ENCODE measurements at places on chromosomes 12 and 14.

DNA sequence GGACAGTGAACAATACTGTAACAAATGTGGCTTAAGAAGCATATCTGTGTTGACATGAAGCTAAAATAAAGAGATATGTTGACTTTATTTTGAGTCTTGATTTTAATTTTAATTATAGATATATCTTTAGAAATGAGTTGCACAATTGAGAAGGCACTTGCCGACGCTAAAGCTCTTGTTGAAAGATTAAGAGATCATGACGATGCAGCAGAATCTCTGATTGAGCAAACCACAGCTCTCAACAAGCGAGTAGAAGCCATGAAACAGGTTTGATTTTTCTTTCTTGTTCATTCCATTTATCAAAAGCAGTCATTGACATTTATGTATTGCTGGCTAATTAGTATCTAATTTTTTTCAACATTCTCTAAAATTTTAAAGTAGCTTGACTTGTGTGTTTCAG is 15.8 kb downstream of the FGFR1OP2 start:
- DNase-seq: no peak

GRCh38 chr12:76080017-76080728 is 4.3 kb downstream of the NAP1L1 start:
- no peak for DNase-seq

DNA sequence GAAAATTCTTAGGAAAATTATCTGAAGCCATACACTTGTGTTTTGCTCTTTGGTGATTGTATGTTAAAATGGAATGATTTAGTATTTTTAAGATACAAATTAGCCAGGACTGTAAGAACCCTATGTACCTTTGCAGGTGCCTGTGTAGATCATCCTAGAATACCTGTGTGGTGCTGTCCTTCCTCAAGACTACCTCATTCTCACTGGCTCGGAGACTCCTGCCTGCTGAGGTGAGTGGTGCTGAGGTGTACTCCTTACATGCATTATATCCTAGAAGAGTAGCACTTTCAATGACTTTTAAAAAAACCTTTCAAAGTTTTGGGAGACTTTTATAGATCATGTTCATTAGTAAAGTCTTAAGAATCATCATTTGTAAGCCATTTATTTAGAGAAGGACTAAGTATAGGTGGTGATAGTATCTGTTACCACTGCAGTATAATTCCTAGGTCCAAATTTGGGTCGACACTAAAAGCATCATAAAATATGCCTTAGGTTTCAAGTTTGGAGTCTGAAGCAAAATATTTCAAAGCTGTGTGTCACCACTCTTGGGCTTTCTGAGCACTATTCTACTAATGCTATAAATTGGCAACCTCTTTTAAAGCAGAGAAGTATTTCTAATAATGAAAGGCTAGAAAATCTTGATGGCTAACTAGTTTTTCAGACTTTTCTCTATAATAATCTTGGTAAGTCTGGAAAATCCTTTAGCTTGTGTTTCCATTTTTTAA is 36.6 kb downstream of the RASSF8 start:
- DNase-seq: no peak

GRCh38 chr14:31196839-31197492 is 10.6 kb downstream of the HECTD1 start:
- DNase-seq: no peak

- DNase-seq: no peak
Observed at GRCh38 chr12:117502233-117502632, 140.8 kb upstream of the NOS1 start.

DNA sequence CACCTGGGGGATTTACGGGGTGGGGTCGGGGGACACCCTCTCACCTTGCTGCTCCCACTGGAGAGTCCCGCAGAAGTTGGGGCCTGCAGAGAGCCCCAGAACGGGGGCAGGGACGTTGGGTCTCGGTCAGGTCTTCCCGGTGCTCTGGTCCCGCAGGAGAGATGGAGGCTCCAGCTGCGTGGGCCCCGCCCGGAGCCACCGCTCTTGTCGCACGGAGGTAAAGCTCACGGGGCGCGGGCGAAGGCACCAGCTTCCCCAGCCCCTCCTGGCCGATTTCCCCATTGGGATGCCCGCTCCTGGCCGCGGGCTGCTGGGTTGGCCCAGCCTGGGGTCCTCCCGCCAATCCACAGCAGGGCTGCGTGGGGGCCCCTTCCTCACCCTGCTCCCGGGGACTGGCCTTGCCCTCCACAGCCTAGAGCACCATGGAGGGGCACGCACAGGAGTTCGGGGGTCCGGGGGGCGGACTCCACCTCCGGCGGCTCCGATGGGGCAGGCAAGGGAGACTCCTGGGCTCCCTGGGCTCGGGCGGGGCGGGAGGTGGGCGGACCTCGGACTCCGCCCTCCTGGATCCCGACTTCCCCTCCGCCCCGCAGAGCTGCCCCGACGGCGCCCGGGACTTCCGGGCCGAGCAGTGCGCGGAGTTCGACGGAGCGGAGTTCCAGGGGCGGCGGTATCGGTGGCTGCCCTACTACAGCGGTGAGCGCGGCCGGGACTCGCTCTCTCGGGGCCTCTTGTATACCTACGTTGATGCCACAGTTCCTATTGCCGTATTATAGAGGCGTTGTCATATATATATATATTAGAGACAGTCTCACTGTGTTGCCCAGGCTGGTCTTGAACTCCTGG is 8.4 kb downstream of the PAPLN start:
- no peak for DNase-seq

Measured in cortex of kidney (tissue), 1 donor.